ENCODE measurements at places on chromosomes 1 and 21.
A peak's percentile ranks its signal among the peaks of the same experiment; 100 is the strongest.

- DNase-seq = peak; percentile 30
Observed at GRCh38 chr1:6027591-6027990, 18.1 kb upstream of the KCNAB2 start.

DNA sequence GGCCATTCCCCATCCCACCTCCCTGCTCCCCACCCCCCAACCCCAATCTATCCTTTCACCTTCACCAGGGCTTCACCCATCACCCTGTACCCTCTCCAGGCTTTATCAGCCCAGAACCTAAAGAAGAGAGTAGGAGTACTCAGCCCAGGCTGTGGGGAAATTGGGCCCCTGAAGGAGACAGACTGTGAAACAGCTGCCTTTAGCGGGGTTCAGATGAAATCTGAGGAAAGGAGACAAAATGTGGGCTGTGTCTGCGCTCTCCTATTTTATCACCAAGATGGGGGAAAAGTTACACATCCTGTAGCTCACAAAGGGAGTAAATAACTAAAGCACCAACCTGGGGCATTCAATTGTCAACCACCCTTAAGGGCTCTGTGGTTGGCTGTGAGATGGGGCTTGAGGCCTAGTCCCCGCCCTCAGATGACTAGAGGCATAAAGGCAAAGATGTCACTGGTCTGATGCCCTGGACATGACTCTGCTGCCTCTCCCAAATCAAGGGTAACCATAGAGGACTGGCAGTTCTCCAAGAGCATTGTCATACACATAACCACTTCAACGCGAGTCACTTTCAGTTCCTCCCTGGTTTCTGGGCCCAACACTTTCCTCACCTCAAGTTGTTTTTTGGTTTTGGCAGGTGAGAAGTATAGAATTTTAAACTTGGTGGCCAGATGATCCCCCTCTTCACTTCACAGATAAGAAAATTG lies 30.0 kb downstream of the SLC27A3 start:
- peak; percentile 70 for DNase-seq

- DNase-seq = no peak
Observed at GRCh38 chr1:205042911-205043806, at the start of gene CNTN2. Gene CNTN2, plus strand, starts transcription at chr1:205043212. Its CDS starts 9,974 bp downstream, at chr1:205053186.

GRCh38 chr1:44242746-44243145 lies 29.5 kb downstream of the DMAP1 start:
- no peak for DNase-seq

GRCh38 chr1:7491109-7491817 lies 279.8 kb upstream of the VAMP3 start:
- no peak for DNase-seq

DNA sequence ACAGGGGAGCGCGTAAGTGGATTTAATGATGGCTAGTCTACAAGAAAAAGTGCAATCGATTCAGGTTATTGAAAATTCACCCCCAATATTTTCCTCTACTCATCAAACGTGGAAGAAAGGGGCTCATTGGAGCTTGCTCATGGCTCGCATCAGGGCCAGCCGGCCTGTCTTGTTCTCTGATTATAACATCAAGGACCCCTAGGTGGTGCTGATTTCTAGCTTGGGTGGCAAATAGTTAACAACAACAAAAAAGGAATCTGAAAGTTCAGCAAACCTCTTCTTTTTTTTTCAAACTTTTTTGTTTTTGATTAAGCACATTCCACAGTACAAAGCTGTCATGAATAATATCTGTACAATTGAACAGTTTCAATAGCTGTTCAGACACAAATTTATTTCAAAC lies 35.8 kb upstream of the SOD1 start:
- peak; percentile 4 for DNase-seq

- no peak for DNase-seq
Observed at GRCh38 chr1:201731142-201731541, 97.8 kb upstream of the IPO9 start.

GRCh38 chr1:40450495-40451237 lies 390 bp downstream of the ZFP69B start:
- DNase-seq = peak; percentile 31

- no peak for DNase-seq
Observed at GRCh38 chr21:40646651-40647050, 200.3 kb downstream of the DSCAM start.

- DNase-seq = no peak
Observed at GRCh38 chr1:24351247-24351646, 32.1 kb downstream of the GRHL3 start.

DNA sequence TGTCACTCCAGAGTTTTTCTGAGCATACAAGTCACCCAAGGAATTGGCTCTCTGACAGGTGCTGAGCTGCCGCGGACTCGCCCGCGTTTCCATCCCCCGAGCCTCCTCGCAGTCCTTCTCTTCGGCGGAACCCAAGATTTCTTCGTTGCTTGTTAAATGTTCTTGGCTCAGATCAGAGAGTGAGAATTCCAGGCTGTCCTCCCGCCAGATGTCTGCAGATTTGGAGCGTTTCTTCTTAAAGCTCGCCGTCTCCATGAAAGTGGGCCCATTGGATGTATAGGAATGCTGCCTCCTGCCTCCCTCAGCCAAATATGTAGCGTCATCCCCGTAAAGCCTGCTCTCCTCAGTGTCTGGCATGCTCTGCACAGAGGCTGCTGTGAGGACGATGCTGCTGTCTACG lies 77.8 kb downstream of the TIAM1 start:
- DNase-seq = no peak

GRCh38 chr21:39020751-39021477 lies 162.3 kb downstream of the PSMG1 start:
- DNase-seq = peak; percentile 50

DNA sequence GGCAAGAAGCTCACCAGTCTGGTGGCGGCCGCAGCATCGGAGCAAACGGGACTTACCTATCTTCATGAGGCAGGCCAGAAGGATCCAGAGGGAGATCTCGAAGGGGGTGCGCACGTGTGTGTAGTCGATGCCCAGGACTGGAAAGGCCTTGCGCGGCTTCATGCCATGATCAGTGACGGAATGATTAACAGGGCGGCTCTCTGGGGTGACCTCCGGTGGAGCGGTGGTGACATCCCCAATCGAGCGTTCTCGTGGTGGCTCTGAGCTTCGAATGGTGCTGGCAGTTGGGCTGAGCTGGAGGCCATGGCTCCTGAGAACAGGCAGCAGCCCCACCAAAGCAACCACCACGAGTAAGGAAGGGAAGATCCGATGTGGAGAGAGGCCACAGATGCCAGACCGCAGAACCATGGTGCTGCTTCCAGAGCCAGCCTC lies 982 bp downstream of the SLC9A1 start:
- no peak for DNase-seq

- DNase-seq = no peak
Observed at GRCh38 chr1:89672489-89673183, 39.7 kb downstream of the LRRC8C start.

DNA sequence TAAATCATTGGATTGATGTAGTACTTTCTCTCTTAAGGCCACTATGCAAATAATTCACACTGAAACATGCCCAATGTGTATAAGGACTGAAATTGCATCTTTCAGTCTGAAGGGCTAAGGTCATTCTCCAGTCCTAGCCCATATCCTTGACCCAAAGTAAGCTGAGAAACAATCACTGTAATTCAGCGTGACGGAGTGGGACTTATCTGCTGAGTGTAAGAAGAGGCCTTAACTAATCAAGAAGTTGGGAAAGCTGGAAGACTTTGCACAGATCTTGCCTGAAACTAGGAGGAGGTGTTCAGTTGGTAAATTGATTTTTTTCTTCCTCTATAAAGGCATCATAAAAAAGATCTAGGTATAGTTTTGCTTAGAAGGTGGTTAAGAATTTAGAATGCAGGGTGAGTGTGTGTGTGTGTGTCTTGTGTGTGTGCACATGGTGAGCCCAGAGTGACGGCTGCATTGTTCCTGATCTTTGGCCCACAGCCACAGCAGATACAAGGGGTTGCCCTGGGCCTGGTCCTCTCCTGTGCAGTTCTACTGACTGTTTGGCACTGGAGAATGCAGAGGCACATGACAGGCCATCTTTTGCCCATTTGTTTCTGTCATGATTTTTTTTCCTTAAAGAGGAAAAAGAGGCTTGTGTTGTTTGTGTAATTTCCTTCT lies 13.3 kb upstream of the PPP2R5A start:
- DNase-seq = no peak

- no peak for DNase-seq
Observed at GRCh38 chr1:113353580-113353979, 36.7 kb upstream of the MAGI3 start.

DNA sequence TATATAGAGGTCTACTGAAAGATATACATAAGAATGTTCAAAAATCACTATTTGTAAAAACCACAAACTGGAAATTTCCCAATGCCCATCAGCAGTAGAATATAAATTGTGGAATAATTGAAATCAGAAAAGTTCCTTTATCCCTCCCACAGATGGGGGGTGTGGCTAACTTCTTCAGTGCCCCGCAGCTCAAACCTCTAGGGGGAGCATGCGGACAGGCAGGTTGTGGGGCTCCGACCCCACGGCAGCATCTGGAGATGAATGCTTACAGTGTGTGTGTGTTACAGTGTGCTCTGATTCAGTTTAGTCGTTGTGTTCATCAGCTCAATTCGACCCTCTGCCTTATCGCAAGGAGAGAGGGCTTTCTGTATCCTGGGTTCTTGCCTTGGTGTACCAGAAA lies 262.1 kb upstream of the LRRC7 start:
- DNase-seq = no peak

GRCh38 chr1:223667484-223668182 lies 2.1 kb upstream of the CAPN8 start:
- DNase-seq = no peak

- DNase-seq = no peak
Observed at GRCh38 chr21:35525443-35525842, 476.3 kb upstream of the RUNX1 start.

DNA sequence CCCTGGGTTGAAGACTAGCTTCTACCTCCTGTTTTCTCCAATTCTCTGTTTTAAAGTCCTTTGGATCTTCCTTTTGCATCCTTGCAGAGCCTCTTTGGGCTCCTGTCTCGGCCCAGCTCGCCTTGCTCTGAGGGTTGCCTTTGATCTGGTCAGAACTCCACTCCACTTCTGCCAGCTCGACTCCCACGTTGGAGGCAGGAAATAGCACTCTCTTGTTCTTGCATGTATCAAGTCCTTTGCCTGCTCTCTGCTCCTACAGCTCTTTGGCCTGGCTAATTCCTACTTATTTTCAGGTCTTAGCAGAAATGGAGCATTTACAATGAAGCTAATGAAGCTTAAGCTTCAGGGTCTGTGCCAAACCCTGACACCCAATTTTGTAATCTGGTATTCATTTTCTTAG lies 21.1 kb upstream of the B3GALNT2 start:
- DNase-seq = no peak

DNA sequence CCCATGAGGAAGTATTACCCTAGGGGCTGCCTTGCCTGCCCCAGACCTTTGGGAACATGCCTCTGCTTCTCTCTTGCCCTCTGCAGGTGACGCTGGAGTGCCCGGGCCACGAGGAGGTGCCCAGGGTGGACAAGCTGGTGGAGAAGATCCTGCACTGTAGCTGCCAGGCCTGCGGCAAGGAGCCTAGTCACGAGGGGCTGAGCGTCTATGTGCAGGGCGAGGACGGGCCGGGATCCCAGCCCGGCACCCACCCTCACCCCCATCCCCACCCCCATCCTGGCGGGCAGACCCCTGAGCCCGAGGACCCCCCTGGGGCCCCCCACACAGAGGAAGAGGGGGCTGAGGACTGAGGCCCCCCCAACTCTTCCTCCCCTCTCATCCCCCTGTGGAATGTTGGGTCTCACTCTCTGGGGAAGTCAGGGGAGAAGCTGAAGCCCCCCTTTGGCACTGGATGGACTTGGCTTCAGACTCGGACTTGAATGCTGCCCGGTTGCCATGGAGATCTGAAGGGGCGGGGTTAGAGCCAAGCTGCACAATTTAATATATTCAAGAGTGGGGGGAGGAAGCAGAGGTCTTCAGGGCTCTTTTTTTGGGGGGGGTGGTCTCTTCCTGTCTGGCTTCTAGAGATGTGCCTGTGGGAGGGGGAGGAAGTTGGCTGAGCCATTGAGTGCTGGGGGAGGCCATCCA lies 7.8 kb upstream of the HTR6 start:
- DNase-seq = no peak

DNA sequence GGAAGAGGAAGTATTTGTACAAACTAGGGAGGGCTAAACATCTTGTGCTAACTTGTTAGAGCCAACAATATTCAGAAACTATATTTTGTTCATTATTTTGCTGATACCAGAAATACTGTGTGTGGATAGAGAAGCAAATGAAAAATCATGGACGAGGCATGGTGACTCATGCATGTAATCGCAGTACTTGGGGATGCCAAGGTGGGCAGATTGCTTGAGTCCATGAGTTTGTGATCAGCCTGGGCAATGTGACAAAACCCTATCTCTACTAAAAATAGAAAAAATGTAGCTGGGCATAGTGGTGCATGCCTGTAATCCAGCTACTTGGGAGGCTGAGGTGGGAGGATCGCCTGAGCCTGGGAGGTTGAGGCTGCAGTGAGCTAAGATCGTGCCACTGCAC lies 13.4 kb downstream of the LRRC41 start:
- no peak for DNase-seq

GRCh38 chr1:12540580-12541273 lies 77.3 kb downstream of the DHRS3 start:
- no peak for DNase-seq

DNA sequence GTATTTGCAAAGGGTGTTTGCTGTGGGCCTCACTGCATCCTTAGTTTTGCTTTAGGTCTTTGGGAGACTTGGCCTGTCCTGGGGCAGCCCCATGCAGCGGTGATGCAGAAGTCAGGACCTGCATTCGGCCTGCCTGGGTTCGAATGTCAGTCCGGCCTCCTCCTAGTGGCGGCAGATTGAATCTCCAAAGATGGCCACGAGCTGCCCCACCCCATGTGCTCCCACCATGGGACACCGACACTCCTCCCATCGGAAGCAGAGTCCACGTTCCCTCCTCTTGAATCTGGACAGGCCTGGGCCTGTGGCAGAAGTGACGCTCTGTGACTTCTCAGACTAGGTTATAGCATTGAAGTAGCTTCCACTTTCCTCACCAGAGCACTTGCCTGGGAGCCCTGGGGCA lies 16.3 kb upstream of the NPPB start:
- no peak for DNase-seq

DNA sequence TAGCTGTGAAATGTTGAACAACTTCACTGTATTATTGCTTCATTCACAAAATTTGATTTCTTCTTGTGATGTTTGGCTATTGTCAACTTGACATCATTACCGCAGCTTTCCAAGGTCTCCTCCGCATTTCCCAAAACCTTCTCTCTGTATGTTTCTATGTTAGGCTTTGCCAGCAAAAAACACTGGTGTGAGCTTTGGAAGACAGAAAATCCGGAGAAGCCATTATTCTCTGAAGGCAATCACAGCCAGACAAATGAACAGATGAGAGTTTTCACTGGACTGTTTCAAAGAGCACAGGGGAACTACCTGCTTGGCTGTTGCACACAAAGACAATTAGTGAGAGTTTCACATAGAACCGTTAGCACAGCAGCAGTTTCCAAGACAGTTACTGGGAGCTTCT lies 609.6 kb downstream of the BRINP3 start:
- no peak for DNase-seq

GRCh38 chr1:13694886-13695684 lies 4.9 kb upstream of the PRDM2 start:
- DNase-seq = no peak

- no peak for DNase-seq
Observed at GRCh38 chr1:118217141-118217838, 32.3 kb upstream of the SPAG17 start.

GRCh38 chr1:178566187-178566586 lies 53.3 kb downstream of the TEX35 start:
- no peak for DNase-seq

All from Kasumi-1 (cell line).